GM12878 (cell line): ENCODE measurements at places on chromosomes 11 and 22. TPM values are rescaled to one million over a fixed set of nuclear protein-coding genes. Genes with fewer than 3 reads are reported as not detected.

Gene MYBPC3
- total RNA-seq, result not detected in 2 replicates

Gene OR51I1
- not detected in 2 replicates for total RNA-seq

Gene LDLRAD3
- total RNA-seq, result 15.4 and 16.5 TPM in 2 replicates

Gene ACTN3
- 0.36 and 0.40 TPM in 2 replicates for total RNA-seq

Gene GAL
- total RNA-seq, result not detected in 2 replicates

Gene FOLH1
- total RNA-seq, result not detected in 2 replicates

Gene OR8G5
- total RNA-seq, result not detected in 2 replicates

Gene SWAP70
- 53.0 and 54.0 TPM in 2 replicates for total RNA-seq

Gene MAJIN
- not detected in 2 replicates for total RNA-seq

Gene CHRDL2
- not detected in 2 replicates for total RNA-seq

Gene TFIP11
- 35.6 and 42.2 TPM in 2 replicates for total RNA-seq

Gene OR8D4
- not detected in 2 replicates for total RNA-seq

GRCh38 chr11:108241330-108242037, 18.6 kb downstream of the ATM start:
- no peak for DNase-seq

GRCh38 chr11:75468534-75469340, 35.7 kb upstream of the KLHL35 start:
- DNase-seq, result no peak

DNA sequence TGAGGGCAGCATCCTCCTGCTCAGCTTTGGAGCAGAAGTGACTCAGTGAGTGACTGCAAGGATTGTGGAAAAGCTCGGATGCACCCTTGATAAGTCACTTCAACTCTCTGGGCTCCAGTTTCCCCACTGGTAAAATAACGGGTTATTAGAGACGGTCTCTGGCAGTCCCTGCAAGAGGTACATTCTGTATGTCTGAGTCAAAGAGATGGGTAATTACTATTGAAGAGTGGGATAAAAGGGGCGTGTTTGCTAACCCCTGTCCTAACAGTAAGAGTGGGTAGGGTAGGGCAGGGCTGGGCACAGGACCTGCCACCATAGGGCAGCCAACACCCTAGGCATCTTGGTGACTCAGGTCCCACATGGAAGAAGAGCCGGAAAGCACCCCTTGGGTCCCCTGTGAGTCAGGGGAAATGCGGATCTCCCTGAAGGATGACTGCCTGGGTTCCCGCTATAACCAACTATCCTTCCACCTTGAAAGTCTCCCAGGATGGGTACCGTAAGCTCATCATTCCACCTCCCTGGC, 7.3 kb upstream of the AHNAK start:
- DNase-seq, result no peak

DNA sequence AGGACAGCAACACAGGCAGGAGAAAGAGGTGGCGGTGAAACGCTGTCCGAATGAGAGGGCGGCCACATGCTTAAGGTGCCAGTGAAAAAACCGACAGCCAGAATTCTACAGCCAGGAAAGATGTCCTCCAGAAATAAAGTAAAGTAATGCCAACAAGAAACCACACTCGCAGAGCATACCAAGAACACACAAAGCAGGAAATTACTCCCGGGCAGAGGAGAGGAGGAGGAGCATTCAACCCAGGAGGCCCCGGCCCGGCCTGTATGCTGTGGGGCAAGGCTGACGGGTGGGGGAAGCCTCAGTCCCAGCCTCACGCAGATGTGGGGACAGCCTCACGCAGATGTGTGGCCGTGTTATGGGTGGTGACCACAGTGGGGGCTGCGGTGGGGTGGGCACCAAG, 28.0 kb downstream of the CHID1 start:
- no peak for DNase-seq

DNA sequence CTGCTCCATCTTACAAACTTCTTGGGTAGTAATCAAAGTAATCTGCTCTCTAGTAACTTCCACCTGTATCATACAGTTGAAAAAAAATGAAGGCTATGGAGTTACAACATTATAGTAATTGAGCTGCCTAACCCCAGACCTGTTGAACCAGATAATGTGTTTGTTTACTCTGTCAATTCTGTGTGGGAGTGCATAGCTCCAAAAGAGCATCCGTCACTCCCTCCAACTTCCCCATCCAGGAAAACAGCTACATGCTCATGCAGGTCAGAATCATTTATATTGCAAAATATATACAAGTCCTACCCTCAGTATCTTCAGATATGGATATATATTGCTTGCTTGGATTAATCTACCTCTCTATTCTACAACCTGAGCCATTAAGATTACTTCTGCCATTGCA, 244.0 kb upstream of the ANO5 start:
- no peak for DNase-seq

- DNase-seq, result no peak
Observed at GRCh38 chr22:46171940-46172339, 21.6 kb downstream of the PPARA start.

- DNase-seq, result no peak
Observed at GRCh38 chr11:126333142-126333541, 22.3 kb upstream of the ST3GAL4 start.

- no peak for DNase-seq
Observed at GRCh38 chr22:30968015-30968923, at the start of gene MORC2. Gene MORC2 (minus strand): TSS chr22:30968774. CDS start chr22:30967889, 885 bp downstream.

- no peak for DNase-seq
Observed at GRCh38 chr11:130798801-130799200, 117.5 kb downstream of the SNX19 start.

DNA sequence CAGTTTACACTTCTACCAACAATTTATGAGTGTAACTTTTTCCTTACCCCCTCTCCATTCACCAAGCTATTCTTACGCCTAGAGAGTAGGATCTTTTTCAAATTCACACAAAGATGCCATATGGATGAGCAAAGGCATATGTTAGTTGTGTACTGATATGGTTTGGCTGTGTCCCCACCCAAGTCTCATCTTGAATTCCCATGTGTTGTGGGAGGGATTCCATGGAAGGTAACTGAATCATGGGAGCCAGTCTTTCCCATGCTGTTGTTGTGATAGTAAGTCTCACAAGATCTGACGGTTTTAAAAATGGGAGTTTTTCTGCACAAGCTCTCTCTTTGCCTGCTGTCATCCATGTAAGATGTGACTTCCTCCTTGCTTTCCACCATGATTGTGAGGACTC, 40.3 kb downstream of the TTC28 start:
- no peak for DNase-seq

- DNase-seq, result no peak
Observed at GRCh38 chr11:61486011-61486620, 22.4 kb upstream of the LRRC10B start.

DNA sequence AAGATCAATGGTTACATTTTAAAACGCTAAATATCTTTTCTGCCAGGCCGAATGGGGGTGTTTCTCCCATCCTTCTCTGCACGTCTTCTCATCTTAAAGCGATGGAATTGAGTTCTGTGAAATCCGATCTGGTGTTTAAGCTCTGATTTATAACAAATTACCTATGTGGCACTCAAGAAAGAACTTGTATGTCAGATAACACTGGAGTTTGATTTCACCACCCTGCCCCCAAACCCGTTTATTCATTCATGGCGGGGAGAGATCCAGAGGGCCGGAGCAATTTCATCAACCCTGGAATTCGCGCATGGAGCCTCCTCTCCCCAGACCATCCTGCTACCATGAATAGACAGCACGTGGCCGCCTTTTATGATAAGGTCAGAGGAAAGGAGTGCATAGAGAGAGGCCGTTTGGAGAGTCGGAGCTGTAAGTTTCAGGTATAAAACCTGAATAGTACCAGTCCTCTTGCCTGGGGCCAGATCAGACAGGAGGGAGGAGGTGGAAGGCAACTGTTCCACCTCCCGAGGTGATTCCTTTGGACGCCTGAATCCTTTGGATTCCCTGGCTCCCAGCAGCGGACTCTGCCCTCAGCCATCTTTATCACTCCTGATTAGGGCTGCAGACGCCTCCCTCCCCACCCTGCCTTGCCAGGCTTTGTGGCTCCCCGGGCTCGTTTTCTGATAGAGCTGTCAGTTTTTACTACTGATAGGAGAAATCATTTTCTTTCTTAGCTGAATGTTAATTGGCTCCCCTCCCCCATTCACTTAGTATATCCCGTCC, 27.3 kb upstream of the NFAM1 start:
- DNase-seq, result no peak

- DNase-seq, result no peak
Observed at GRCh38 chr11:116275635-116276034, 497.2 kb downstream of the BUD13 start.

DNA sequence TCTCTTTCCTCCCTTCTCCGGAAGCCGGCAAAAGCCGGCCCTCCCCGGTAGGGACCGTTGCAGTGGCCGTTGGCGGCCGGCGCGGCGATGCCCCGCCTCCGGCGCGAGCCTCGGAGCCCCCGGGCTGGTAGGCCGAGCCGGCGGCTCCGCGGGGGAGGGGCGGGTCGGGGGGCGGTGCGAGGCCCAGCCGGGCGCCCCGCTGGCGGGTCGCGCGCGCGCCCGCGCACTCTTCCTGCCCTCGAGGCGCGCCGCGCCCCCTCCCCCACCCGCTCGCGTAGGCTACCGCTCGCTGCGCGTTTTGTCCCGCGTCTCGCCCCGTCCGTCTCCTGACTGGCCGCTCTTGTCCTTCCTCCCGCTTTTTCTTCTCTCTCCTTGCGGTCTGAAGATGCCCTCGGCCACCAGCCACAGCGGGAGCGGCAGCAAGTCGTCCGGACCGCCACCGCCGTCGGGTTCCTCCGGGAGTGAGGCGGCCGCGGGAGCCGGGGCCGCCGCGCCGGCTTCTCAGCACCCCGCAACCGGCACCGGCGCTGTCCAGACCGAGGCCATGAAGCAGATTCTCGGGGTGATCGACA, 591 bp downstream of the CAPRIN1 start:
- DNase-seq, result no peak

DNA sequence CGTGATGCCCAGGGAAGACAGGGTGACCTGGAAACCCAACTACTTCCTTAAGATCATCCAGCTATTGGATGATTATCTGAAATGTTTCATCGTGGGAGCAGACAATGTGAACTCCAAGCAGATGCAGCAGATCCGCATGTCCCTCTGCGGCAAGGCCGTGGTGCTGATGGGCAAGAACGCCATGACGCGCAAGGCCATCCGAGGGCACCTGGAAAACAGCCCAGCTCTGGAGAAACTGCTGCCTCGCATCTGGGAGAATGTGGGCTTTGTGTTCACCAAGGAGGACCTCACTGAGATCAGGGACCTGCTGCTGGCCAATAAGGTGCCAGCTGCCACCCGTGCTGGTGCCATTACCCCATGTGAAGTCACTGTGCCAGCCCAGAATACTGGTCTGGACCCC, 43.5 kb upstream of the DAGLA start:
- DNase-seq, result no peak

GRCh38 chr11:28628412-28628811, 520.2 kb downstream of the METTL15 start:
- DNase-seq, result no peak

DNA sequence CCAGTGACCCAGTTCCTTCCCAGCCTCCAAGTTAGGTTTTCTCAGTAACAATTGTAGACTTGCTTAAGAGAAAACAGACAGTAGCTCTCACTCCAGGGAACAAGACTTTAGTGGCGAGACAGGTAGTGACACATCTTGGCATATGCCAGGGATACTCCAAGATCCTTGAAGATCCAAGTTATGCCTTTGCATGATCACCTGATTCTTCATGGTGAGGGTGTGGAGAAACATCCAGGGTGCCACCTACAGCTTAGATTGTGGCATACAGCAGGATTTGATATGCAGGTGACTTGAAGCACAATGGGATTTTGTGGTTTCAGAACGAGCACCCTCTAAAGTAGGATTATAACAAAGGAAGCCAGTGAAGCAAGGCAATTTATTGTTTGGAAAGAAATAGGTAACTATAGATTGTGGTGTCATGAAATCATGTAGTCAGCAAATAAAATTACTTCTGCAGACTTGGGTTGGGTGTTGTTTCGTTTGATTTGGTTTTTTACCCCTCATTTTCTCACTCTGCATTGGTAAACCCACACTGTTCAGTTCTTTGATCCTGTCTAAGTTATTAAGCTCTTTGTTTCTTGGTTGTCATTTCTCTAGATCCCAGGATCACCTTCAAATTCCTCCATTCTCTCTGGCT, 9.2 kb downstream of the POU2AF3 start:
- no peak for DNase-seq

GRCh38 chr22:30874431-30875370, 93.9 kb downstream of the MORC2 start:
- DNase-seq, result no peak

- DNase-seq, result no peak
Observed at GRCh38 chr11:39777035-39777434, 1682.4 kb downstream of the LRRC4C start.

DNA sequence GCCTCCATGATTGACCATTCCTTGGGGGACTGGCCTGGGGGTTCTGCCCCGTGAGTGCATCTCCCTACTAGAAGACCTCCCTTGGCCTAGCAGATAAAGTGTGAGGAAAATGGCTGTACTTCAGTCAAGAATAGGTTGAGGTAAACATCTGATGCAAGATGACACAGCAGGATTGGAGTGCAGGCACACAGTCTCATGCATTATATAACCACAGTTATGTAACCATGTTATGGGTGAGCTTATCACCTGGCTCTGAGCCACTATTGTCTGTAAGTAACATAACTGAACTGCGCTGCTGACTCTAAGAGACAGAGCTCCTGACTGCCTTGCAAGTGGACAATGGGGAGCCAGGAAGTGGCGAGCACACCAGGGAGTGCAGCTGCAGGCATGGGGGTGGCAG, 378.7 kb upstream of the ANO5 start:
- DNase-seq, result no peak

- DNase-seq, result no peak
Observed at GRCh38 chr11:57335023-57335342, 709 bp downstream of the SSRP1 start.

DNA sequence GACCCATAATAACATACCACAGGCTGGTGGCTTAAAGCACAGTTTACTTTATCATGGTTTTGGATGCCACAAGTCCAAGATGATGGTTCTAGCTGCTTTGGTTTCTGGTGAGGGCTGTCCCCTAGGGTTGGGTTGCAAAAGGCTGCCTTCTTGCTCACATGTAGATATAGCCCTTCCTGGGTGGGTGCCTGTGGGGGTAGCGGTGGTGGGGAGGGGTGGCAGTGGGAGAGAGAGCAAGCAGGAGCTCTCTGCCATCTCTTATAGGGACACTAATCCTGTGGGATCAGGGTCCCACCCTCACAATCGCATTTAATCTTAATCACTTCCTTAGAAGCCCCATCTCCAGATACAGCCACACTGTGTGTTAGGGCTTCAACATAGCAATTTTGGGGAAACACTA, 245.0 kb downstream of the TBC1D22A start:
- DNase-seq, result no peak

DNA sequence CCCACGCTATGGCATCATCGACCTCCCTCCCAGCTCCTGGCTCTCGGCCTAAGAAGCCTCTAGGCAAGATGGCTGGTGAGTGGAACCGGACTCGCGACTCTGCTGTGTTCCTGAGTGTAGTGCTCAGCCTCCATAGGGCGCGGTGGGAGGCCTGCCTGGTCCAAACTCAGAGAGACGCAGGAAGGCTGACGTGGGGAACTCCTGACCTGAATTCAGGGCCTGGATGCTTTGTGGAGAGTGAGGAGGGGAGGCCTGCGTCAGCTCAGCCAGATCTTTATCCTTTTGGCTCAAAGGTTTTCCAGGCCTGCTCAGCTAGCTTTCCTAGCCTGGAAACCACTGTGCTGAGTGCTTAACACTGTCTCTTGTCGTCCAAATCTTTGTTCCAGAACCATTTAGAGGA, 8.0 kb downstream of the TIRAP start:
- no peak for DNase-seq

- DNase-seq, result no peak
Observed at GRCh38 chr11:103608566-103608965, 427.9 kb upstream of the DDI1 start.

GRCh38 chr11:65861533-65862183, 1.4 kb downstream of the MUS81 start:
- DNase-seq, result no peak

GRCh38 chr11:8871962-8872361, 39.0 kb upstream of the AKIP1 start:
- no peak for DNase-seq

GRCh38 chr11:45930031-45930794, 7.8 kb downstream of the LARGE2 start:
- DNase-seq, result peak; percentile 88
